ENCODE measurements at places on chromosomes 3 and 15.

DNA sequence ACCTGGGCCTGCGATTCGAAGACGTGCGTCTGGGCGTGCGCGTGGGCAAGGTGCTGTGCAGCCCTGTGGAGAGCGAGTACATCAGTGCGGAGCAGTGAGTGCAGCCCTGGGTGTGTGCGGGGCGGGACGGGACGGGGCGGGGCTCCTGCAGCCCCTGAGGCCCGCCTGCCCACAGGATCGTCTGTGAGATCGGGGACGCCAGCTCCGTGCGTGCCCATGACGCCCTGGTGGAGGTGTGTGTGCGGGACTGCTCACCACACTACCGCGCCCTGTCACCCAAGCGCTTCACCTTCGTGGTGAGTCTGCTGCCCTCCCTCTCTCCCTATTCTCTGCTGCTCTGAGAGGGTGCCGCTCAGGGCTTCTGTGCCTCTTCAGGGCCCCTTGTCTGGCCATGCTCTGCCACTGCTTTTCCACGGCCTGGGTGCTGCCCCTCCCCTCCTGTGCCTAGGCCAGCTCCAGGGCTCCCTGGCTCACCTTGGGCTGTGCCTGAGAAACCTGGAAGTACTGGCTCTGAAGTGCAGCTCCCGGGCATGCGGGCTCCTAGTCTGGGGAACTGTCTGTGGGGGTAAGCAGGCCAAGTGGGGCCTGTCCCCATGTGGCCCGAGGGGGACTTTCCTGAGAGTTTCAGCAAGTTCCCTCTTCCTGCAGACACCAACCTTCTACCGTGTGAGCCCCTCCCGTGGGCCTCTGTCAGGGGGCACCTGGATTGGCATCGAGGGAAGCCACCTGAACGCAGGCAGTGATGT is 31.8 kb downstream of the PLXNA1 start:
- no peak for DNase-seq

DNA sequence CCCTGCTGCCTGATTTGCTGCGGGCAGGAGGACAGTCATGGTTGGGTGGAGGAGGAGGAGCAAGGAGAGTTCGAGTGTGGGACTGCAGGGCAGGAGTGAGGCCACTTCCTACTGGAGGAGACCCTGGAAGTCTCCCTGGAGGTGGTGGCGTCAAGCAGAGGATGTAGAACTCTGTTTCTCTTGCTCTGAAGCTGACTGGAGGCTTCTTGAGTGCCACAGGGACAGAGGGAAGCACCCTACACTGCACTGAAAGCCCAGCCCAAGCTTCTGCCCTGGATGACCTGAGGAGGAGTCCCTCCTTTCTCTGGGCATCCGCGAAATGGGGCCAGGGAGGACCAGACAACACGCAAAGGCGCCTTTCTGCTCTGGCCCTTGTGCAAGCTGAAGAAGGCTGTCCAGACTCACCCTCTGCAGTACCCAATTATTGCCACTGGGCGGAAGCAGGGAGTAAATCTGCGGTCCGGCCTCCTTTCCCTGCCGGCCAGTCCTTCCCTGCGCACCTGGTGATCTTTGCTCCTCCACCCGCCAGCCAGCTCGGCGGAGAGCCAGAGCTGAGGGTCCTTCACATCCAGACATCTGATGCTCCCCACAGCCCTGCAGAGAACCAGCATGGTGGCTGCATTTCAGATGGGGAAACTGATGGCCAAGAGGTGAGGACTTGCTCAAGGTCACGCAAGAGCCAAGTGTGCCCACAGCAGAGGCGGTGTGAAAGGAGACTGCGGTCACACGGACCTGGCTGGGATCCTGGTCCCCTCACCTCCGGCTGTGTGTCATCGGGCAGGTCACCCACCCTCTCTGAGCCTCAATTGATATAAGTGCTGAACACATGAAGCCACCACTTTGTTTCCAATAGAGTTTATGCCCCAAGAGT is 207.1 kb downstream of the TBC1D2B start:
- peak; percentile 73 for DNase-seq

GRCh38 chr3:104521606-104522336 is 844.9 kb upstream of the ALCAM start:
- DNase-seq, result no peak

GRCh38 chr3:37125195-37126073 is 48.9 kb downstream of the LRRFIP2 start:
- no peak for DNase-seq

DNA sequence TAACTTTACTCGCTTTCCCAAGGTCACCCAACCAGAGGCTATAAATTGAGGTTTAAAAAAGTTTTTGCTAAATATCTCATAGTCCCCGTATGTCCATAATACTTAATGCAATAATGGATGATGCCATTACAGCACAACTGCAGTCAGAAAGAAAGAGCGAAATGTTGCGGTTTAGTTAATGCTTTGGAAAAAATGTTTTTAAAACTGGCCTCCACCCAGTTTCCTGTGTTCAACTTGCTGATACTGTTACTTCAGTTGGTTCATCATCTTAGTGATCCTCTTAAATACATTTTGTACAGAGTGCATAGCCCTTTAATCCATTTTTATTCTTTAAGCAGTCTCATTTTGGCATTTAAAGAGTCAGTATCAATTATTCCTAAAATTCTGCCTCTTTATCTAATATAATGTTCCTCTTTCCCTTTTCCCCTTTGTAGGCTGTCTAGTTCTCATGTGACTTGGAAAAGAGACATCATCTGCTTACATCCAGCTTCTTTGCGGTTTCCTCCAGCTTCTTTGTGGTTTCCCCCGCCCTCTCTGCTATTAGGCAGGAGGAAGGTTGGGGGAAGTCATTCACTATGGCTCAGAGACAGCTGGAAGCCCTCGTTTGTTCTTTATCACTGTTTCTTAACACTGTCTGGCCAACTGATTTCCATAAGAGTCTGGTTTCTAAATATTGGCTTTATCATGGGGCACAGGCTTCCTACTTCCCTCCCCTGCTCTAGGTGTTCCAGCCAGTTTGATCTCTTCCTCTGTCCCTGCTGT is 154.3 kb downstream of the GOLIM4 start:
- DNase-seq, result no peak

- DNase-seq, result no peak
Measured at GRCh38 chr15:64985366-64986033, 4.2 kb downstream of the SPG21 start.

DNA sequence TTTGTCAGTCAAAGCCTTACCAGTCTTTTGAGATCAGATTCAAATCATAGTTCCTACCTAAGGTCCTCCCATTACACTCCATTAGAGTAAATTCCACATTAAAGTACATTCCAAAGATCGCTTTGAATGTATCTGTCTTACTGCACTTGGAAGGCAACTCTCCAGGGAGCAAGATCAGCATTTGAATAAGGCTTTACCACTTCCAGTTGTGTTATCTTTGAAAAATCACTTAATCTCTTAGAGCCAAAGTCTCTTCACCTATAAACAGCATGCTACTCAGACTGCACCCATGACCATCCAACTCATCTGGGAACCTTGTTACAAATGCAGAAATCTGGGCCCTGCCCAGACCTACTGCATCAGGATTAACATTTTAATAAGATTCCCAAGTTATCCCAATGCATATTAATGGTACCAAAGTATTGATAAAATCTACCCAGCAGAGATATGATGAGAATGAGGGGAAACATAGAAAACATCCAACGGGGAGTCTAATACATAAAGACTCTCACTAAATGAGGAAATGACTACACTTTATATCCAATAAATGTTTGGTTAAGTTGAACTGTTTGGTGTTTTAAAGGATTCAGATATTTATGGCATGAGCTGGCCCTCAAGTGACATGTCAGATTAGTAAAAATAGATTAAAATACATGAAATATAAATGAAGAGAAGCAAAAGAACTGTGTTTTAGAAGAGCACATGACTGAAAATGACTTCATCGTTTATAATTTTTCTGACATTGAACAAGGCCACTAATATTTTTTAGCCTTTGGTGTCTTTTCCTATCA is 75.9 kb downstream of the TNIK start:
- DNase-seq, result no peak

GRCh38 chr15:70153921-70154717 is 56.4 kb upstream of the TLE3 start:
- DNase-seq, result no peak

DNA sequence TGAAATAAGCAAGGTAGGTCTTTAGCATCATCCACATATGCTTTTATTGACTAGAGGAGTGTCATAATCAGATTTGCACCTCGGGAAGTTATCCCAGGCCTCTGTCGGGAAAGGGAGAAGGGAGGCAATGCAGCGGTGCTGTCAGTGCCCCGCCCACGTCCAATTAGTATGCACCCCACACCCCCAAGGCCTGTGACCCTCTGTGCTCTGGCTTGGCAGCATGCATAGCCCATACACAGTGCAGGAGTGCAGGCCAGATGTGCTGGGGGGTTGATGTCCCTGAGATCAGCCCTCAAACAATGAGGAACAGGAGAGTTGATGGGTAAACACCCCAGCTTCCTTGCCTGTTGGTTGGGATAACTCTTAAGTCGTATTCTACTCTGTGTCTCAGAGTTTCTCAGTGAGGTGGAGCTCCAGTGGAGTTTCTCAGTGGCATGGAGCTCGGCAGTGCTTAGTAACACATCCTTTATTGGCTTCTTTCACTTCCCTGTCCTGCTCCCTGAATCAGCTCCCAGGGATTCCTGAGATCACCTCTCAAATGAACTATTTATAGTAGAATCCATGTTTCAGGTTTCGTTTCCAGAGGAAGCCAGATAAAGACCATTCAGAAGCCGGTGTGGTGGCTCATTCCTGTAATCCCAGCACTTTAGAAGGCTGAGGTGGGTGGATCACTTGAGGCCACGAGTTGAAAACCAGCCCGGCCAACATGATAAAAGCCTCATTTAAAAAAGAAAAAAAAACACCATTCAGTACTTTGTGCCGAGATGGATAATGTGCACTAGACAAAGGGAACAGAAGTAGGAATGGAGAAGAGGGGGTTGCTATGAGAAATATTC is 26.7 kb upstream of the NDUFB4 start:
- DNase-seq, result no peak

- DNase-seq, result peak; percentile 66
Measured at GRCh38 chr15:38354315-38354929, 99.5 kb upstream of the FAM98B start.

DNA sequence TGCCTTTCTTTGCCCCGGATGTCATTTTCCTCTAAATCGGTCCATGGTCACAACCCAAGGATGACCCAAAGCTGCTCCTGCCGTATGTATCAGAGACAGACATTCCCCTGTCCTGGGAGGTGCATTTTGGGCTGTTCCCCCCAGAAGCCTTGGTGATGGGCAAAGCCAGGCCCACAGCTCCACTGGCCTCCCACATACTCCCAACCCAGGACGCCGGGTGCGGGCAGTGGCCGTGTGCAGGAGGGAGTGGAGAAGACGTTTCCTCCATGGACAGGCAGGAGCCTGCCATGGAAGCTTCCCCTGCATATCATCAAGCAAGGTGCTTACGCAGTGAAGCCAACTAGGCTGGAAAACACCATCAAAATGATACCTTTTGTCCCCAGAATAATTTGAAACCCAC is 175.0 kb downstream of the ATP10A start:
- no peak for DNase-seq
